ENCODE measurements at places on chromosomes 2 and 18.

GRCh38 chr2:64344999-64345576, 108.9 kb upstream of the LGALSL start:
- DNase-seq: no peak

DNA sequence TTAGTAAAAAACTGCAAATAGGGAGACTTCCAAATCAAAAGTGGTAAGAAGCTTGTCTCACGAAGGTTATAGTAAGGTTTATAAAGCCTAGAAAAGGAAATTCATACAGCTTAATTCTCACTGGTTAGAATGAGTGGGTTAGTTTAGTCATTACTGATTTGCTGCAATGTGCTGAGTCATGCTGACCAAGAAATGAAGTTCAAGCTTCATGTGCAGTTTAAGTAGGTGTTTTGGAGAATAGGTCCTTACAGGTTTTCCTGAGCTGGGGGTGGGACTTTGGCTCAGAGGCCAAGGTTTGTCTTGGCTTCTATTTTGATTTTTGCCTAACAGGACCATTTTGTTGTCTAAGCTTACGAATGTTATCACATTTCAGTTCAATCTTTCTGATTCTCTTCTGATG, 15.1 kb downstream of the CLIP4 start:
- no peak for DNase-seq

GRCh38 chr2:32760628-32761027, 132.8 kb downstream of the TTC27 start:
- no peak for DNase-seq

DNA sequence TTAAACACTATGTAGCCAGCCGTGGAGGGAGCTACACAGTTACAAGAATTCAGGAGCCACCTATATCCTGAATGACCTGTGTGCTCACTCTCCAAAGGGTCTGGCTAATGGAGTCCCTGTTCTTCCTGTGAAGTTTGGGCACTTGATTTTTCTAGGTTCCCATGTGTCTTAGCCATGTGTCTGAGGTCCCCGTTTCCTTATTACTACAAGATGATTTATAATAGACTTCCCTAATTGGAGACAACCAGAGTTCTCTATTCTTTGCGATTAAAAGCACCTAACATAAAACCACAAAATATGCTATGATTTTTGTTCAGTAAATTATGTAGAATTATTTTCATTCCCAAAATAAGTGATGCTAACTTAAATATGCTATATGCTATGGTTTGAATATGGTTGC, 83.4 kb downstream of the PDK1 start:
- no peak for DNase-seq

GRCh38 chr2:73176205-73176880, 26.0 kb upstream of the NOTO start:
- DNase-seq: peak; percentile 69

Measured in H9 (cell line).